ENCODE measurements at places on chromosomes 3 and 15.
A peak's percentile ranks its signal among the peaks of the same experiment; 100 is the strongest.

DNA sequence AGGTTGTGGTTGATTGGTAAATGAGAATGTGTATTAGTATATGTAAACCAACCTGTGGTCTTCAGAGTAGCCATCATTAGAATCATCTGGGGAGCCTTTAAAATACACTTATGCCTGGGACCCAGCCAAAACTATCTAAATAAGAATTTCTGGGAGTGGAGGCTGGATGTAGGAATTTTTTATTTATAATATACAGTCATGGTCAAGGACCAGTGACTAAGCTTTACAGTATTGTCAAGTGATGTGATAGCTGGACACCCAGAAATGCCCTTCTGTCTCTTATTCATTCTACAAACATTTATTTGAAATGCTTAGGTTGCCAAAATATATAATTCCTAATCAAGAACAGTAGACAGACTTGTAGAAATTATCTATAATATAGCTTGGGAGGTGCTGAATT, 132.2 kb downstream of the MBNL1 start:
- no peak for DNase-seq

- DNase-seq: no peak
Measured at GRCh38 chr3:56119575-56120349, 348.5 kb downstream of the ERC2 start.

DNA sequence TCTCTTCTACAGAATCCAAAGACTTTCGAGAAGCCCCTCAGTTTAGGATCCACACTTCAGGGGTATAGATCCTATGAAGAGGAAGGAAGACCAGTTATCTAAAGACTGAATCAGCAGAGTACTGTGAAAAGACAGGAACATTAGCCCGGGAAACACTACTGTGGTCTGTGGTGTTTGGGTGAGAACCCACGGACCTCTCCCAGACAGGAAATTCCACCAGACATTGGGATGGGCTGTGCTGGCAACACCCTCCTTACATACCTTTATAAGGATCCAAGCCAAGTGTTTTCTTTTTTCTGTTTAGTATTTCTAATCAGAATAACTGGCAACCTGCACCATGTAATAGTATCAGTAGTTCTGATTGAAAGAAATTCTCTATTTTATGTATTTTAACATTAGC, 14.1 kb downstream of the TMEM207 start:
- DNase-seq: no peak

DNA sequence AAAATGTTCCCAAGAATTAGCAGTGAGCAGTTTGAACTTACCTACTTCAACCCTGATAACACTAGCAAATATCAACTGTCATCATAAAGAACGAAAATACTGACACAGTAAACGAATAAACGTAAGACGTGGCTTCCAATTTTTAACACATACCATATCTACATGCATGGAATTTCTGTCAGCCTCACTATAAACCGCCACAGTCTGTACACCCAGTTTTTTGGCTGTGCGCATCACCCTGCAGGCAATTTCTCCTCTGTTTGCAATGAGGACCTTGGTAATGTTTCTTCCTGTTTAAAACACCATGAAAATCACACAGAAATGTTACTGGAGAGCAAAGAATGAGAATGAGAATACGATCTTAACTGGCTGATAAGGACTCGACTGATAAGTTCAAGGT, 7.0 kb downstream of the MCCC1 start:
- DNase-seq: no peak

DNA sequence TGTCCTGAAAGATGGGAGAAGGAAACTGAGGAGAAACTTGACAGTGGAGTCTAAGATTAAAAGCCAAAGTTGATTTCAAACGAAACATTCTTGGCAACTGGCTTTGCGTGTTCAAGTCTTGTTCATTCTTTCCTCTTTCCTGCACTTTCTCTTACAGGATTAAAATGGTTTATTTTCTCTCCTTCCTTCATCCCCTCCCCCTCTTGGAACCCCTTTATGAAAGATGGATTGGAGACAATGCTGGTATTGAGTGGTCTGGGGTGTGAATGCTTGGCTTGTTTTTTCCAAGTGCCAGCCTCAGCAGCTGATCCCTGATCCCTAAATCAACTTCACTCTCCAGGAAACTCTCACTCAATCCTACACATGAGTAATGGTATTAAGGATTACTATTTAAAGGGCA, 703 bp upstream of the LSAMP start:
- DNase-seq: no peak

GRCh38 chr3:28743831-28744230, 395.2 kb upstream of the AZI2 start:
- no peak for DNase-seq

DNA sequence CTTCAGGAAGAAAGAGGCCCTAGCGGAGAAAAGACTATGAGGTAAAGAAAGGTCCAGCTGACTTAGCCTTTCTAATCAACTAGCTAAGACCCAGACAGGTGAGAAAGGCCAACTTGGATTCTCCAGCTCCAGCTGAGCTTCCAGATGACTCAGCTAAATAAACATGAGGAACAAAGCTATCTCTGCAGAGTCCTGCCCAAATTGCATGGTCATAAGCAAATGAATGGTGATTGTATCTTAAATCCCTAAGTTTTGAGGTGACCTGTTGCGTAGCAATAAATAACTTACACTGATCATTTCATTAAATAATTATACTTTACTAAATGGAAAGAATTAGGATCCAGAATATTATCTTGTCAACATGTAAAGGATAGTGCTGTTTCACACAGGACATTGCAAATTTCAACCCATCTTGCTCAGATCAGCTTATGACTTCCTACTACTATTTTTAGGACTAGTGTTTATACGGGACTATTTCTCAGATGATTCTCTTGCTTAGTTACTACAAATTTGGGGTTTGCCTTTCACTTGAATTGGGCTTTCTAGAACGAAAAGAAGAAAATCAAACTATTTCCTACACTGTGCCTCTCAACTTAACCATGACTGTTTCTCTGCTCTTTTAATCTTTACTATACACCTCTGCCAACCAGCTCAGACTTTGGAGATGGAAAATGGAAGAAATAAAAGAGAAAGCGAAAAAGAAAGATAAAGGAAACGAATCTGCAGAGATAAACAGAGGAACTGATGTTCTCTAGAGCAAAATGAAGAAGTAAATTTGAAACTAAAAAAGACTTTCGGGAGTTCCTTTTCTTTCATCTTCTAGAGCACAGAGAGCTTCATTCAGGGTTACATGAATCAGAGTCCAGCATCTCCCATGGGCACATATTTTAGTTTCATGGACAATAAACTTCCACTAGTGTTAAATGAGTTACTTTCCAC, 6.6 kb upstream of the ADGRG7 start:
- DNase-seq: no peak

DNA sequence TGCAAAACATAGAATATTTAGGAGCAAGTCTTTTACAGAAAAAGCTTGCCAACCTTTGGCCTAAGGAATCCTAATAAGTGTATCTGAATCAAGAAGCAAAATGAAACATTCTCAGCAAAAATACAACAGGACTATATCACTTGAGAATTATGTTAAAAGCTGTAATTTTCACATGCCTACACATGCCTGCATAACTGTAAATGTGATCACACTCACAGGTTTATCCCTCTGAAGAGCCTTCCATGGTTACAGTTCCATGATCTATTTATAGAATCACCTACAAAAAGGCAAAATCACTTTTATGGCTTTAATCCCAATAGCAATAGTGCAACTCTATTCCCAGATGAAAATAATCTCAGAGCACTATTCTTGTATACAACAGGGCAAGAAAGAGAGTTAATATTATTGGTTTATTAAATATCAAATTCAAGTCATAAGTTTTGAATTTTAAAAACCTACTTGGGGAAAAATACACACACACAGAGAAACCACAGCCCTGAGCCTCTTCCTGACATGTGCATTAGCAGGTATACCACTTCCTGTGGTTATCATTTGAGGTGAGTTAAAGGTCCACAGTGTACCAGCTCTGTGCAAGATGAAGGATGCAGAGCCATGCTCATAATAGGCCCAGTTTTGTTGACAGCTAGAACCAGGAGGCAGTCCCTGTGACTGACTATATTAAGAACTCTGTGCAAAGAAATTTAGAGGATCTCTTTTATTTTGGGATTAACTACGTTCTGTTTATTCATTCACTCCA, 252.5 kb upstream of the TGFBR2 start:
- peak; percentile 88 for DNase-seq

DNA sequence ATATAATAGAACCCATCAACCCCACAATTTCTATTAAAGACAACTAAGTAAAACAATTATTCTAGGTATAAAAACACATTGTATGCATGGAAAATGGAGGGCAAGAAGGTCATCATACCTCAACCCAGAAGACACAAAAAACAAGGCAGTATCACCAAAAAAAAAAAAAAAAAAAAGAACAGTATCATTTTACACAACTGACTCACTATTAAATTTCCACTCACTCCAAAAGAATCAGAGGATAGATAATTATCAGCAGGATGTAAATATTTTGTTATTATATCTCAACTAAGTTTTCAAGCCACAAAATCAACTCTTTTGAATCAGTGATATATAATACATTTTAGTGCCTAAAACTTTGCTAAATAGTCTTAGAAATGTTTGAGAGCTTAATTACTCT, 55.0 kb downstream of the CLASP2 start:
- no peak for DNase-seq

- no peak for DNase-seq
Measured at GRCh38 chr3:141308588-141309218, 59.6 kb upstream of the ZBTB38 start.

- no peak for DNase-seq
Measured at GRCh38 chr3:46420931-46421330, 13.9 kb downstream of the CCRL2 start.

- no peak for DNase-seq
Measured at GRCh38 chr15:77738038-77738370, 105.3 kb upstream of the LINGO1 start.

DNA sequence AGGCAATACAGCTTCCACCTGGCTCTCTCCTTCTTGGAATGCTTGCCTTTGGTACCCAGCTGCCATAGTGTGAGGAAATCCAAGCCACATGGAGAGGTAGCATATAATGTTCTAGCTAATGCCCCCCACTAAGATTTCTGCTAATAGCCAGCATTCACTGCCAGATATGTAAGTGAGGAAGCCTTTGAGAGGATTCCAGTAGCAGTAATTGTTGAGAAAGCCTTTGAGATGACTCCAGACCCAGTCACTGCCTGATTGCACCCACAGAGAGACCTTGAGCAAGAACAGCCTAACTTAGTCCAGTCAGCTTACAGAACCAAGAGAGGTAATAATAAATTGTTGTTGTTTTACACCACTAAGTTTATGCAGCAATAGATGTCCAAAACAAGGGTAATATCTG, 63.1 kb downstream of the STRIT1 start:
- no peak for DNase-seq

DNA sequence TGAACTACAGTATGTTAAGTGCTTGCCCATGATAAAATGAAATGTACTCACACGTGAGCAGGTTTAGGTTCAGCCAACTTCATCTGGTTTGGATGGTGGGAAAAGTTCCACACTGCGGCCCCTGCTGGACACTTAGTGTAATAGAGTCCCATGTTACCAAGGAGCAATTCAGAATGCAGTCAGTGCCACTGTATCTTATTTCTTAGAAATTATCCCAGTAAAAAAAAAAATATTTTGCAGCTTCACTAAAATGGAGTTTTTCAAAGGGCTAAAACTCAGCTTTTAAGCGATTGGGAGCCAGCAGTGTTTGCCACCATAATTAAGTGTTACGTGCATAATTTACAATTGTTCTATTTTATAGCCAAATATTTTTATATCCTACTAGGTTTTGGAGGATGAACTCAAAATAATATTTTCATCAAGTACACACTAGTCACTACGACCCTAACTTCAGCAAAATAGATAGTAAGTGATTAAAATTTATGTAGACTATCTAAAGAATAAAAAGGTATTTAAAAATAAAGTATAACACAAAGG, 371.7 kb upstream of the GBE1 start:
- DNase-seq: peak; percentile 67

DNA sequence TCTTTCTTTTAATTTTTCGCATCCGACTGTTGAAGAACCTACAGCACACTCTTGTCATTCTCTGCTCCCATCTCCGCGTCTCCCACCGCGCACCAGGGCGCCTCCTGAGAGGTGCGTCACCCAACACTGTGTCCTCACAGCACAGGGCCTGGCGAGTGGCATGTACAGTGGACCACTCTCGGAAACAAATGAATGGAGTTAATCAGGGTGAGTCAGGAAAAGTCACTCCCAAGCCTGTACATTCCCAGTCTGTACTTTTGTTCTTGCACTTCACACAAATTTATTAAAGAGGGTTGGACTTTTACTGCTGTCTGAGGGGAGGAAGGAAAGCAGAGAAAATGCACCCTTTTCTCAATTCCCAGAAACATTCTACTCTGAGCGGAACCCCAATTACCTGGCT, 625 bp downstream of the COL6A6 start:
- DNase-seq: no peak

GRCh38 chr3:6204891-6205290, 656.0 kb upstream of the GRM7 start:
- DNase-seq: peak; percentile 43

GRCh38 chr3:49674497-49674983, 389 bp downstream of the APEH start:
- DNase-seq: no peak

DNA sequence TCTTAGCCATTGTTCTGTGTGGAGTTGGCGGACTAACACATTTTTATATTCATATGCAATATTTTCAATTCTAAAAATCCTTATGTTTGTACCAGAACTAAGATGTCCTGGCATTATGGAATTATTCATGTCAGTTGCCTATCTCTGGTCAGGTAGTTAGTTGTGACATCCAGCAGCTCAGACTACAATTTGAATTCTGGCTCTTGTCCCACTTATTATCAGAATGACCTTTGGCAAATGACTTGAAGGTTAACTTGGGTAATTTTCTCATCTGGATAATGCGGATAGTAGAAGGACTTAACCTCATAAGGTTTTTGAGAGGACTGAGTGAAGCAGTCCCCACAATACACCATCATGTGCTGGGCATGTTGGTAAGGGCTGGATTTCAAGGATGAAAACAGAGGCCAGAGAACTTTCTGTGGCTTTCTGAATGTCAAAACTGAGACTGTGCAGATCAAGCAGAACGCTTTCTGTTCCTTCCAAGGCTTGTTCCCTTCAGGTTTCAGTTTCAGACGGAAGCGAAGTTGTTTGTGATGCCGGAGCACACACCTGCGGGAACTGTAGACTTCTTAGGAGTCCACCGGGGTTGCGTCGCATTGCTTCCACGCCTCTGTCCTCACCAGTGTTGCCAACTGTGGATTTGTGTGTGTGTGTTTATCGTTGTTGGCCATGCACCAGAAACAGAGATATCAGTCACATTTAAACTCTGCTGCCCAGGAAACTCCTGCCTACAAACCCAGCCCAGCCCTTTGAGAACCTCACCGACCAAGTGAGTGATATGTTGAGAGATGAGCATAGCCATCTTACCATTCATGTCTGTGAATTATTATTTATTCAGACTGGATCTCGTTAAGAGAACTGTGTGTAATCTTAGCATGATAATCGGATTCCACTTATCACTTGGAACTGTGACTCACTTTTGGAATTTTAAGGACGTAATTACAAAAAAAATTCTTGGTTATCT, 76.0 kb downstream of the PTPRG start:
- DNase-seq: no peak
